Thoracic aorta (tissue), 2 donors: ENCODE measurements at places on chromosomes 16 and 17. TPM values are rescaled to one million over a fixed set of nuclear protein-coding genes. Genes with fewer than 3 reads are reported as not detected.

Gene AATK
- total RNA-seq, result 19.8 TPM

Gene PDE6G
- not detected for total RNA-seq

Gene VAT1L
- total RNA-seq, result 10.4 TPM

Gene CLEC18B
- 1.4 TPM for total RNA-seq

Gene SMARCD2
- 136 TPM for total RNA-seq

Gene VPS4A
- 38.5 TPM for total RNA-seq

Gene TPSB2
- 198 TPM for total RNA-seq

Gene KRT24
- not detected for total RNA-seq

Gene CHST4
- total RNA-seq, result not detected

Gene UBALD2
- total RNA-seq, result 14.9 TPM

Gene HBA2
- 47.9 TPM for total RNA-seq

Gene CCL7
- 1.3 TPM for total RNA-seq

Gene TCF25
- 166 TPM for total RNA-seq

Gene SYNGR3
- 0.49 TPM for total RNA-seq

Gene MIF4GD
- 70.1 TPM for total RNA-seq

Gene SDK2
- 8.9 TPM for total RNA-seq

Gene FAM20A
- total RNA-seq, result 25.3 TPM

Gene ALDH3A1
- 3.2 TPM for total RNA-seq
